ENCODE measurements at places on chromosomes 12 and 14. TPM values are rescaled to one million over a fixed set of nuclear protein-coding genes. Genes with fewer than 3 reads are reported as not detected.

Gene LHX5
- not detected for total RNA-seq

Gene KLRC1
- not detected for total RNA-seq

Gene PMEL
- 2.9 TPM for total RNA-seq

Gene ADCY4
- 24.2 TPM for total RNA-seq

Gene RIPK3
- total RNA-seq: 29.0 TPM

All from hair follicle dermal papilla cell (primary cell).